ENCODE measurements at places on chromosomes 7 and 10. TPM values are rescaled to one million over a fixed set of nuclear protein-coding genes. Genes with fewer than 3 reads are reported as not detected.

GRCh38 chr10:71247414-71247705 lies 35.0 kb downstream of the UNC5B start:
- H3K4me3 ChIP-seq, result no peak overlapping the region
- no peaks in the 10 kb centered on the region for H3K36me3 ChIP-seq
- H3K27me3 ChIP-seq, result no peaks in the 10 kb centered on the region
- H3K4me1 ChIP-seq, result no peaks in the 10 kb centered on the region

Gene NUTM2D
- total RNA-seq, result 3.6 TPM

Gene ZNF425
- 0.35 TPM for total RNA-seq

- H3K4me1 ChIP-seq, result peaks cover 6% of the 10 kb centered on the region
- no peak overlapping the region for H3K27ac ChIP-seq
- H3K27me3 ChIP-seq, result no peaks in the 10 kb centered on the region
- H3K4me3 ChIP-seq, result no peak overlapping the region
Observed at GRCh38 chr10:35218339-35218955, 91.8 kb downstream of the CREM start.

GRCh38 chr10:13563481-13564445 lies 23.0 kb upstream of the PRPF18 start:
- no peaks in the 10 kb centered on the region for H3K4me1 ChIP-seq
- DNase-seq, result no peak
- H3K27ac ChIP-seq, result no peak overlapping the region
- H3K27me3 ChIP-seq, result peaks cover 3% of the 10 kb centered on the region

- no peaks in the 10 kb centered on the region for H3K4me1 ChIP-seq
- no peaks in the 10 kb centered on the region for H3K27me3 ChIP-seq
Observed at GRCh38 chr10:34446049-34446448, 369.0 kb downstream of the PARD3 start.

DNA sequence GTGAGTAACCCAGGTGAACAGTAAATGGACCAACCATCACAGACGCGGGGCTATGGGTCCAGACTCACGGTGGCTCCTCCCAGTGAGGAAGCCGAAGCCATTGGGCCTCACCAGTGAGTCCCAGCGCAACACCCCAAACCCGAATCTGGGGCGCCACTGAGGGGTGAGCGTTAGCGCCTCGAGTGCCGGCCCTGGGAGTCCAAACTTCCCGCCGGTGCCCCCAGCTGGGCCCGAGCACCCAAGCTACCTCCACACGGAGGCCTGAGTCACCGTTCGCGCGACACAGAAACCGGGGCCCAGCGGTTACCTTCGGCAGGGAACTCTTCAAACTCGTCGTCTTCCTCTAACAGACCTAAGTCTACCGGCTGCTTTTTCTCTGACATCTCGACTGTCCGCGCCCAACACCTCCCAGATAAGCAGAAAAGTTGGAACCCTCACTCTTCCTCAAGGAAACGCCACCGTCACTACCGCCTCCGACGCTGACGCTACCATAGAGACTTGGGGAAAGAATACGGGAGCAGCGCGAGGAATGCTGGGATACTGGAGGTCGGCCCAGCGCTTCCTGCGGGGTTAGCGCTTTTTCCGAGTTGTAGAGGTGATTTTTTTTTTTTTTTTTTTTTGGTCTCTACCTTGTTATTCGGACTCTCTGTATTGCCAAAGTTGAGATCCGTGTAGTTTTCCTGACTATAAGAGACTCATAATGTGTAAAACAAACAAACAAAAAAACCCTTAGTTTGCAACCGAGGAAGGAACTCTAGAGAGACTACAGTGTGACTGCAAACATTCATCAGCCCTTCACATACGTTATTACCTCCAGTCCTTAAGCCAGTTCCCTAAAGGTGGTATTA lies at the start of gene SEM1:
Gene SEM1, minus strand, starts transcription at position 466 of the 848 bp plus-strand sequence. Its CDS starts 83 bp downstream, at position 383.
- peak within 1 kb of the TSS; percentile 70 for H3K27ac ChIP-seq
- H3K4me1 ChIP-seq, result peaks cover 19% of the 10 kb centered on the region
- peak; percentile 41 for DNase-seq
- H3K4me3 ChIP-seq, result peak within 1 kb of the TSS; percentile 95
- no peaks in the 10 kb centered on the region for H3K36me3 ChIP-seq

Gene FBXO24
- total RNA-seq, result not detected

GRCh38 chr7:81725812-81726127 lies 44.1 kb downstream of the HGF start:
- DNase-seq, result no peak
- H3K4me3 ChIP-seq, result no peak overlapping the region
- no peaks in the 10 kb centered on the region for H3K36me3 ChIP-seq
- H3K27ac ChIP-seq, result no peak overlapping the region
- H3K4me1 ChIP-seq, result no peaks in the 10 kb centered on the region
- H3K27me3 ChIP-seq, result no peaks in the 10 kb centered on the region

Gene TACR2
- total RNA-seq, result not detected

GRCh38 chr10:115417585-115418265 lies 324.6 kb downstream of the ATRNL1 start:
- H3K36me3 ChIP-seq, result no peaks in the 10 kb centered on the region
- no peak for DNase-seq
- H3K4me3 ChIP-seq, result no peak overlapping the region
- H3K27me3 ChIP-seq, result no peaks in the 10 kb centered on the region
- H3K4me1 ChIP-seq, result no peaks in the 10 kb centered on the region

Gene FAS
- total RNA-seq, result 169 TPM

Gene ACSM6
- total RNA-seq, result not detected

Gene ACHE
- total RNA-seq, result 0.20 TPM

GRCh38 chr7:121102619-121103018 lies 114.1 kb downstream of the CPED1 start:
- H3K36me3 ChIP-seq, result no peaks in the 10 kb centered on the region
- H3K4me3 ChIP-seq, result no peak overlapping the region
- no peaks in the 10 kb centered on the region for H3K4me1 ChIP-seq
- DNase-seq, result no peak
- no peak overlapping the region for H3K27ac ChIP-seq
- peaks cover 3% of the 10 kb centered on the region for H3K27me3 ChIP-seq

- H3K4me3 ChIP-seq, result no peak overlapping the region
- no peaks in the 10 kb centered on the region for H3K4me1 ChIP-seq
Observed at GRCh38 chr7:82375713-82376112, 67.9 kb downstream of the CACNA2D1 start.

DNA sequence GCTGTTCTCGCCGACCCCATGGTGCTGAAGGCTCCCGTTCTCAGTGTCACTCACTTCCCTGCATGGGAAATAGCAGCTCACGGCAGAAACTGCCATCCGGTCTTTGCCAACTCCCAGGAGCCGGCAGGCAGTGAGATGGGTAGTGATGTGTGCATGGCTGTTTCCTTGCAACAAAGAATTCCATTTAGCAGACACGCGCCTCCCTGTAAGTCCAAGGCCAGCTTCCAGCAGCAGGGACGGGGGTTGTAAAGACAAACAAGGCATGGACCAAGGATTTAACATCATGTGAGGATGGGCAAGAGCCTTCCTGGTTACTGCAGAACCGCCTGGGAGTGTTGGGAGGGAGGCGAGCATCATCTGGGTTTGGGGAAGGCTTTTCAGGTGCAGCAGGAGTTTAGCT lies 273.1 kb downstream of the GLRX3 start:
- DNase-seq, result no peak
- H3K27me3 ChIP-seq, result peaks cover 2% of the 10 kb centered on the region
- no peak overlapping the region for H3K27ac ChIP-seq
- no peaks in the 10 kb centered on the region for H3K4me1 ChIP-seq
- no peak overlapping the region for H3K4me3 ChIP-seq

Gene CABCOCO1
- total RNA-seq, result not detected

GRCh38 chr10:71868192-71868697 lies 17.2 kb upstream of the PSAP start:
- DNase-seq, result no peak
- no peak overlapping the region for H3K4me3 ChIP-seq
- no peak overlapping the region for H3K27ac ChIP-seq
- H3K27me3 ChIP-seq, result no peaks in the 10 kb centered on the region

Gene PIK3CG
- total RNA-seq, result 35.4 TPM

Gene HYAL4
- not detected for total RNA-seq

DNA sequence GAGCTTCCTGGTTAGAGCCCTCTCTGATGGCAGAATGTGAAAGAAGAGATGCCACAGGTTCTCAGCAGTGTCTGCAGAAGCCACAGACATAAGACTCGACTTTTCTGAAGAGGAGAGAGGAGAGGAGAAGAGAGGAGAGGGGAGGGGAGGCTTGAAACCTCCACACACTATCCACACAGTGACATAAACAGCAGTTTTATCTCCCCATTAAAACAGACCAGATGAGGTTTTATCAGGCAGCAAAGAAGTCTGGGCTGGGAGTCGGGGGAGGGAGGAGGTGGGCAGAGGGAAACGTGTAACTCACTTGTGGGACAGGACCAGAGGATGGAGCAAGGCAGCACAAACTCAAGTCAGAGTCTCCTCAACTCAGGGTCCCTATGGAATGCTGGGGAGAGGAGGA lies 76.5 kb downstream of the XPNPEP1 start:
- peaks cover 7% of the 10 kb centered on the region for H3K27me3 ChIP-seq
- no peaks in the 10 kb centered on the region for H3K4me1 ChIP-seq
- no peaks in the 10 kb centered on the region for H3K36me3 ChIP-seq
- no peak for DNase-seq

DNA sequence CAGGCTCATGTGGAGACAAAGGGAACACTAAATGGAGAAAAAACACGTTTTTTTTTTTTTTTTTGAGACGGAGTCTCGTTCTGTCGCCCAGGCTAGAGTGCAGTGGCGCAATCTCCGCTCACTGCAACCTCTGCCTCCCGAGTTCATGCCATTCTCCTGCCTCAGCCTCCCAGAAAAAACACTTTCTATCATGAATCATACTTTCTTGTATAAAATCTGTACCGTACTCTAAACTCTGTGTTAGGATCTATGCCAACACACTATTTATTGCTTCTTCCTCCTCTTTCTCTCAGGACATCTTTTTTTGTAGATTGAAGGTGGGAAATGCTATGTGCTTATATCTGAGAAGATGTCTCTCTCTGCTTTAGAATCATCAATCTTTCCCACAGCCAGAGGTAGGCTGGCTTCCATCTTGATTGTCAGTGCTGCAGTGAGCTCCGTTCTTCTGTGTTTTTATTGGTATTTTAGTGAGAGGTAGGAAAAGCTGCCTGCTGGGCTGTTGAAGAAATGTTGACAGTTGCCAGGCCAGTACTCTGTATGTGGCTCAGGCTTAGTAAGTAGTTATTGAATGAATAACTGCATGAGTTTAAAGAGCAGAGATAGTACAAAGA lies 101.1 kb downstream of the GPR85 start:
- H3K4me1 ChIP-seq, result no peaks in the 10 kb centered on the region
- no peak overlapping the region for H3K4me3 ChIP-seq
- H3K36me3 ChIP-seq, result no peaks in the 10 kb centered on the region
- DNase-seq, result no peak

DNA sequence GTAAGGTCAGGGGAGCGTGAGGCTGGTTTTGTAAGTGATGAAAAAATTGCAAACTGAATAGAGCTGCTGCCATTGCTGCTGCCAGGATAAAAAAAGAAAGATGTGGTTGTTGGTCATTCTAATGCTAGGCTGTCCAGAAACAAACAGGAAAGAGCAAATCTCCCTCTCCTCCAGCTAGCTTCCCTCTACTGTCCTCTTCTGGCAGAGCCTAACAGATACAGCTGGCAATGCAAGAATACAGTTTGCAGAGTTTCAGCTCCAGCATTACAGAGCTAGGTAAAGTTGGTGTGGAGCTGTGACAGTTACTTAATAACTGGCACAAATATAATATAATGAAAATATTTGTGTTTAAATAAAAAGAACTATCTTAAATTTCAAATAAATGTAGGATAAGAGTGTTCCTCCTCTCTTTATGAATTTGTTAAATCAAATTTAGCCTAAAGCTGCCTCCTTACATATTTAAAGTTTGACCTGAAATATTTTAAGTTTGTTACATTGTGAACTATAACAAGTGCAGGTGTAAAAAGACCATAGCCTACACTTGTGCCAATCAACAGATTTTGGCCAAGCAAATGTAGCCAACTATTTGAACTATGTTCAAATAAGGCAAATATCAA lies 407.7 kb downstream of the SH2D4B start:
- DNase-seq, result no peak
- no peaks in the 10 kb centered on the region for H3K36me3 ChIP-seq
- no peak overlapping the region for H3K4me3 ChIP-seq
- no peaks in the 10 kb centered on the region for H3K4me1 ChIP-seq
- H3K27ac ChIP-seq, result no peak overlapping the region

Gene INTS1
- 107 TPM for total RNA-seq

Gene EPHA1
- total RNA-seq, result 5.0 TPM

DNA sequence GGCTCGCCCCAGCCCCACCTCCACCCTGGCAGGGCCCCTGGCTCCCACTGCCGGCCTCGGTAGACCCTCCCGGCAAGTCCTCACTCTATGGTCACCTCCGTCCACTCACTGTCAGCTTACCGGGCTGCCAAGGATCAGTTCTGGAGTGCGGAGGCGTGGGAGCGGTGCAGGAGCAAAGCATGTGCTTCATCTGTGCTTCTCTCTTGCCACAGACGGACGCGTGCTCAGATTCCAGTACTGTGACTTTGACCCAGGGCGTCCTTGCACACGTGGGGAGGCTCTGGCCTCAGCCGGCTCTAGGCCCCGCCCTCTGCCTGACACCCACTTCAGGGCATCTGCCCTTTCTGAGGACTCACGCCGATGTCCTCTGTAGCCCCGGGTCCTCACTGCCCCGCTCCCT lies 547.5 kb upstream of the FOXK1 start:
- no peak for DNase-seq
- no peaks in the 10 kb centered on the region for H3K4me1 ChIP-seq
- no peak overlapping the region for H3K27ac ChIP-seq
- no peak overlapping the region for H3K4me3 ChIP-seq
- H3K27me3 ChIP-seq, result no peaks in the 10 kb centered on the region
- H3K36me3 ChIP-seq, result no peaks in the 10 kb centered on the region

Gene PDZD7
- 3.5 TPM for total RNA-seq

- H3K27me3 ChIP-seq, result no peaks in the 10 kb centered on the region
- no peak for DNase-seq
- no peaks in the 10 kb centered on the region for H3K4me1 ChIP-seq
Observed at GRCh38 chr7:89049043-89049442, 253.5 kb upstream of the TEX47 start.

DNA sequence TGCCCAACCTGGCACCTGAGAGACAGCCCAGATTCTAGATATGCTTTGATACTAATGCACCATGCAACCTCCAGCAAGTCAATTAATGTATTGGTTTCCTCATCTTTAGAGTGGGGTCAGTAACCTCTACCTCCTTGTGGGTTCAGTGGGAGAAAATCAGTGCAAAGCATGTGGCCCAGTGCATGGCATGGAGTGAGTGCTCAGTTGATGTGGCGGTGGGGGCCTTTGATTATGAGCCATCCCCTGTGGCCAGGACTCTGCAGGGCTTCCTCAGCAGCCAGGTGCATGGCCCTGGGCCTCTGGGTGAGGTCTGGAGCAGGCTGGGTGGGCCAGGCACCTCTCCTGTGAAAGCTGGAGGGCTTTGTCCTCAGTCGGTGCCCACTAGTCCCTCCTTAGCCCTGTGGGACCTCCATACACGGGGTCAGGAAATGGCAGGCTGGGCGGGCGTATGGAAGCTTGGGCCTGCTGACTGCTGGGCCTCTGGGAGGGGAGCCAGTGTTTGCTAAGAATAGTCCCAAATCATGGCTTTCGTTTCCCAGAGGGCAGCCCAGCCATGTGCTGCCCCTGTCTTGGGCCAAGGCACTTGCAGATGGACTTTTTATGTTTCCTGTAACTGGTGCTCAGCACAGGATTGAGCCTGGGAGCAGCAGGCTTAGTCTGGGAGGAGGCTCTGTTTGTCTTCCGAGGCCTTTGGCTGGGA lies 3.4 kb downstream of the PALD1 start:
- H3K36me3 ChIP-seq, result no peaks in the 10 kb centered on the region
- H3K27ac ChIP-seq, result no peak overlapping the region
- no peaks in the 10 kb centered on the region for H3K27me3 ChIP-seq
- peaks cover 39% of the 10 kb centered on the region for H3K4me1 ChIP-seq
- H3K4me3 ChIP-seq, result no peak overlapping the region
- no peak for DNase-seq

Gene TFR2
- 8.0 TPM for total RNA-seq

Gene THSD7A
- 0.02 TPM for total RNA-seq

GRCh38 chr7:106071356-106071998 lies 40.6 kb downstream of the SYPL1 start:
- H3K27ac ChIP-seq, result peak overlapping the region; percentile 85
- peak overlapping the region; percentile 77 for H3K4me3 ChIP-seq
- H3K27me3 ChIP-seq, result no peaks in the 10 kb centered on the region
- H3K4me1 ChIP-seq, result peaks cover 21% of the 10 kb centered on the region
- H3K36me3 ChIP-seq, result no peaks in the 10 kb centered on the region

Gene DOCK4
- total RNA-seq, result 0.44 TPM
